ENCODE measurements at places on chromosomes 11 and 22.
A peak's percentile ranks its signal among the peaks of the same experiment; 100 is the strongest.

GRCh38 chr22:23548501-23549197 lies 31.4 kb downstream of the IGLL1 start:
- H3K36me3 ChIP-seq, result no peaks in the 10 kb centered on the region
- no peaks in the 10 kb centered on the region for H3K4me1 ChIP-seq
- no peak overlapping the region for H3K27ac ChIP-seq
- no peak for DNase-seq

DNA sequence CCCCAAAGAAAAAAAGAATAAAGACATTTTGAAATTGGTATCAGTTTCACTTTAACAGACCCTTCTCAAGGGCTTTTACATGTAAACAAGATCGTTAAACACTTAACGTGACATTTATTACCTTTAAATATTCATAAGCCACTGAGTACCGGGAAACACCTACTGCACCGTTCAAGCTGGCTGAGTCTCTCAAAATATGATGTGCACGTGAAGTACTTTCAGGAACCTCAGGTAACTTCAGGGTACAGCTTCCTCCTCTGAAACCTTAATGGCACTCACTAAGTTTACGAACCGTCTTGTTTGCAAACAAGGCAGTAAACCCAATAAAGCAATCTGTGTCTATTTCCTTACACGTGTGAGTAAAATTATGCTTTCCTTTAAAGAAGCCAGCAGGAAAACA lies 105.5 kb upstream of the TENM4 start:
- no peak for DNase-seq
- no peak overlapping the region for H3K27ac ChIP-seq
- peaks cover 2% of the 10 kb centered on the region for H3K4me1 ChIP-seq
- no peaks in the 10 kb centered on the region for H3K36me3 ChIP-seq

GRCh38 chr22:50189849-50190181 lies 4.1 kb downstream of the TRABD start:
- no peak overlapping the region for H3K27ac ChIP-seq
- H3K4me1 ChIP-seq, result peaks cover 4% of the 10 kb centered on the region
- no peak for DNase-seq
- no peaks in the 10 kb centered on the region for H3K27me3 ChIP-seq
- H3K4me3 ChIP-seq, result no peak overlapping the region

DNA sequence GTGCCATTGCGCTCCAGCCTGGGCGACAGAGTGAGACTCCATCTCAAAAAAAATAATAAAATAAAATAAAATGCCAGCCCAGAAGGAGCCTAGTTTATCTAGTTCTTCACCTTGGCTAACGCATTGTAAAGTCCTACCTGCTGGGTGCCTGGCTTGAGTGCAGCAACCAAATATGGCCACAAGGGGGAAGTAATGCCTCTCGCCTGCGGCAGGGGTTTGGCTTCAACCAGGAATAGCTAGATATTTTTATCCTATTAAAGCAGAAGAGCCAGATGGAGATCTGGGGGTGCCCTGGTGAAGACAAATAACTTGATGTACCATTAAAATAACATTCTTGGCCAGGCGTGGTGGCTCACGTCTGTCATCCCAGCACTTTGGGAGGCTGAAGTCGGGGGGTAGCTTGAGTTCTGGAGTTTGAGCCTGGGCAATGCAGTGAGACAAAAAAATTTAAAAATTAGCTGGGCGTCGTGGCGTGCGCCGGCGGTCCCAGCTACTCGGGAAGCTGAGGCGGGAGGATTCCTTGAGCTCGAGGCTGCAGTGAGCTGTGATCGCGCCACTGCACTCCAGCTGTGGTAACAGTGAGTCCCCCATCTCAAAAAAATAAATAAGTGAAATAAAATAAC lies 20.6 kb upstream of the PLEKHB1 start:
- H3K36me3 ChIP-seq, result no peaks in the 10 kb centered on the region
- no peaks in the 10 kb centered on the region for H3K4me1 ChIP-seq
- no peak overlapping the region for H3K4me3 ChIP-seq
- H3K27ac ChIP-seq, result no peak overlapping the region
- peak; percentile 57 for DNase-seq
- peaks cover 2% of the 10 kb centered on the region for H3K27me3 ChIP-seq

DNA sequence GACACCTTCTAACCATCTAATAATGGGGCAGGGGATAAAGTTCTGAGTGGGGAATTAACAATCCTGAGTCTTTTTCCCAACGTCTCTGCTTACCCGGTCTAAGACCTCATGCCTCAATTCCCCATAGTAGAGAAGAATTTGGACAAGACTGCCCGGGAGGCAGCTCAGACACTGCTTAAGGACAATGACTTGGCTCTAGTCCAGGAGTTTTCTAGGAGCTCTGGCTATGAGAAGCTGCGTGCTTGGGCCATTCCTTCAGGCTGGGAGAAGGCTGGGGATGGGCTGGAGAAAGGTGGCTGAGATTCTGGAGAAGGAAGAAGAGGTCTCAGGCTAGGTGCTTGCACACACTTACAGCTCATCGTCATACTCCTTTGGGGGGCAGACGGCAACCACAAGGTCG lies 19.8 kb upstream of the ABCC8 start:
- no peaks in the 10 kb centered on the region for H3K27me3 ChIP-seq
- no peak overlapping the region for H3K27ac ChIP-seq
- H3K4me1 ChIP-seq, result no peaks in the 10 kb centered on the region
- no peak overlapping the region for H3K4me3 ChIP-seq
- H3K36me3 ChIP-seq, result no peaks in the 10 kb centered on the region

- H3K27ac ChIP-seq, result no peak overlapping the region
- H3K4me3 ChIP-seq, result no peak overlapping the region
- DNase-seq, result no peak
- no peaks in the 10 kb centered on the region for H3K4me1 ChIP-seq
- H3K27me3 ChIP-seq, result no peaks in the 10 kb centered on the region
- H3K36me3 ChIP-seq, result no peaks in the 10 kb centered on the region
Observed at GRCh38 chr11:118128721-118129470, 23.7 kb downstream of the SCN4B start.

DNA sequence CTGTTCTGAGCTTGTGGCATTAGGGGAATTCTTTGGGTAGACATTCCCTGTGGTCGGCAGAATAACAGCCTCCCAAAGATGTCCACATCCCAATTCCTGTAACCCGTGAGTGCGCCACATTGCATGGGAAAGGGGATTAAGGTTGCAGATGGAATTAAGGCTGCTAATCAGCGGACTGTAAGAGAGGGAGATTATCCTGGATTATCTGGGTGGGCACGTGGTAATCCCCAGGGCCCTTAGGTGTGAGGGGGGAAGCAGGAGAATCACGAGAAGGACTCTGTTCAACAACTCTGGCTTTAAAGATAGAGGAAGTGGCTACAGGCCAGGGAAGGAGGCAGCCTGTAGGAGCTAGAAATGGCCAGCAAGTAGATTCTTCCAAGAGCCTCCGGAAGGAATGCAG lies 16.0 kb downstream of the CACNG2 start:
- no peak for DNase-seq
- H3K27ac ChIP-seq, result no peak overlapping the region
- no peaks in the 10 kb centered on the region for H3K36me3 ChIP-seq

DNA sequence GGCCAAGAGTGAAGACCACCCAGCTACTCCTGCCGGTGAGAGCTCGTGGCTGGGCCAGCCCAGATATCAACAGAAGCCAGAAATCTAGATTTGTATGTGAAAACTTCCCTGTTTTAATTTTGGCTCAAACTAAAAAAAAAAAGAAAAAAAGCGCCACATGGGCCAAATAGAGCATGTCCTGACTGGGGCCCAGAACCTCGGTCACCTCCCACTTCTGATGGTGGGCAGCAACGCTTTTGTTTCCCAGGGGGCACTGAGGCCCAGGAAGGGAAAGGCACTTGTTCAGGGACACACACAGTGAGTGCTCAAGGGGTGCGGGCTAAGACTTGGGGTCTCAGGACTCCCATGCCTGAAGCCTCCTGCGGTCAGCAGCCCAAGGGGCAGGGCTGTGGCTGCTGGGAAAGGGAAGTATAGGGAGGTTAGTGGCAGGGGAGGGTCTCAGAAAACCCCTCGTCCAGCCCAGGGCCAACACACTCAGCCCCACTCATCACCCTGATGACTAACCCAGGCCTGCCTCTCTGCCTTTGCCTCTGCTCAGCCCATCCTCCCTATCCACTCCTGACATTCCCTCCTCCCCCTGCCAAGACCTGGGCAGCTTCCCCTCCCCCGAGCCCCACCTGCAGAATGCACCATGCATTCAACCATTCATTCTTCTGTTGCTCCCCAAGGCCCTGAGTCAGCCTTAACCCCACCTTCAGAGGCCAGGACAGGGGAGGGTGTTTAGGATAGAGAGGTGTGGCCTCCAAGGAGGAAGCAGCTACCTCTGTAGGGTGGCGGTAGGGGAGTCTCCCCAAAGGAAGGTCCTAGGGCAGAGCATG lies 30.0 kb upstream of the TCF20 start:
- no peak overlapping the region for H3K27ac ChIP-seq
- no peaks in the 10 kb centered on the region for H3K27me3 ChIP-seq
- no peaks in the 10 kb centered on the region for H3K36me3 ChIP-seq
- no peak for DNase-seq
- H3K4me3 ChIP-seq, result no peak overlapping the region

DNA sequence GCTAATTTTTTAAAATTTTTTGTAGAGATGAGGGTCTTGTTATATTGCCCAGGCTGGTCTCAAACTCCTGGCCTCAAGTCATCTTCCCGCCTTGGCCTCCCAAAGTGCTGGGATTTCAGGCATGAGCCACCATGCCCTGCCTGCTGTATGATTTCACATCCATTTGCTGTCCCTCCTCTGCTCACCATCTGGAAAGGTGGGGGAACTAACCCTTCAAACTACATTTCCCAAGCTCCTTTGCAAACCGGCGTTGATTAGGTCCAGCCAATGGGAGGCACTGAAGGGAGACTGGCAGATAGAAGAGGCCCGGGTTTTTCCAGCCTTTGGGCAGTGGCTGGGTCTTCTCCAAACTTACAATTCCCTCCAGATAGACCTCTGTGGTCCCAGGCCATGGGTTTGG lies 19.3 kb downstream of the RFPL1 start:
- H3K36me3 ChIP-seq, result no peaks in the 10 kb centered on the region
- H3K27me3 ChIP-seq, result no peaks in the 10 kb centered on the region
- no peak overlapping the region for H3K4me3 ChIP-seq
- H3K4me1 ChIP-seq, result 0 out of 2 replicates have a peak, but pooled peaks cover 2% of the 10 kb centered on the region

DNA sequence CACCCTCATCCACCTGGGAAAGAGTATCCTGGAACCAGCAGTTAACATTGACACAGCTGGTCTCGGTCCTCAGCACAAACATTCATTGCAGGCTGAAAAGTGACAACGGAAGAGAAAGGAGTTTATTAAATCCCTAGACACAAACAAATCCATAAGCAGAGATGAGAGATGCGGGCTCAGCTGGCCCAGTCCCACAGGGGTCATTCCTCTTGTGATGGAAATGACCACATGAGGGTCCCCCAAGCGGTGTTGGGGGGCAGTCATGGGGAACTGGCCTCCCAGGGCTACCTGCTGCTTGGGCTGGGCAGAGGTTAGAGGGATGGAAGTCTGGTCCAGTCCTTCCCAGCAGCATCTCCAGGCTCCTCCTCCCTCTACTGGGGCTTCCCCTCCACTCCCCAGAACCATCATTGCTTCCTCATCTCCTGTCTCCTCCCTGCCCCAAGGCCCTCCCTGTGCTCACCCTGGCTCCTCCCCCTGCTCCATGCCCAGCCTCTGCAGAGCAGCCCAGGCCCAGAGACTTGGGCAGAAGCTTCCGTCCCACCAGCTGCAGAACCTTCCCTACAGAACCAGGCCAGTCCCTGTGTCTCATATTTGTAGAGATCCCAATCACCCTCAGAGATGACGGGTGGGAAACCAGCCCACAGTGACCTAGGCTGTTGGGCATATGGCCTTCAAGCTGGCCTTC lies 5.4 kb upstream of the IGLL5 start:
- H3K27me3 ChIP-seq, result 0 out of 2 replicates have a peak, but pooled peaks cover 2% of the 10 kb centered on the region
- no peaks in the 10 kb centered on the region for H3K36me3 ChIP-seq
- no peak overlapping the region for H3K4me3 ChIP-seq

DNA sequence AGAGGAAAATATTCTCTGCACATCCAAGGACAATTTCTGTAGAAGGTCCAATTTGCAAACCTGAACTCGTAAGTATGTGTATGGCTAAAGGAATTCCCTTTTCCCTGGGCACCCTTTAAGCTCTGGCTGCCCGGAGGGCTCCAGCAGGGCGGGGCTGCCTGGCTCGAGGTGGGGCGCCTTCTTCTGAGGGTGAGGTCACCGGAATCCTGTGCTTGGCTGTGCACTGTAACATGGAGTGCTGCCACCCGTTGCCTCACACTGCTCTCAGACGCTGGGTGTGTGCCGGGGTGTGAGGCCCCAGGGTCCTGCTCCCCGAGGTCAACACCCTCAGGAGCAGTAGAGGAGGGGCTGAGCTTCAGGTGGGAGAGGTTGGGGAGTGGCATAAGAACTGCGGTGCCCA lies 61.5 kb downstream of the SYN3 start:
- H3K36me3 ChIP-seq, result peaks cover 6% of the 10 kb centered on the region
- DNase-seq, result no peak
- no peak overlapping the region for H3K4me3 ChIP-seq

DNA sequence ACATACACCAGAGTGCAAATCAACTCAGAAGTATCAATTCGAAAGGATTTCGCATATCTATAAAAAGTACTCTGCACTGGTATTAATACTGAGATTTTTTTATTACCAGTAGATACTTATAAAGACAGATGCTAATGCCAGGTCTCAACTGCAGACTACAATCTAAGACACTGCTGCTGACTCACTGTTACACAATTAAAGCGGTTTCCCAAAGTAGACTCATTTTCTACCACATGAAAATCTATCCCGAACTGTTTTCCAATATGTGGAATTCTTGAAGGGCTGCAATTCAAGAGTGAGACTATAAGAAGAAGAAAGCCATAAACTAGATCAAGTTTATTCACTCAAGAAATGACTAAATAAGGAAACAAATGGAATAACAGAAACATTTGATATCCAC lies 57.2 kb upstream of the ARHGAP32 start:
- no peak overlapping the region for H3K4me3 ChIP-seq
- no peak overlapping the region for H3K27ac ChIP-seq
- no peaks in the 10 kb centered on the region for H3K27me3 ChIP-seq
- H3K36me3 ChIP-seq, result no peaks in the 10 kb centered on the region

DNA sequence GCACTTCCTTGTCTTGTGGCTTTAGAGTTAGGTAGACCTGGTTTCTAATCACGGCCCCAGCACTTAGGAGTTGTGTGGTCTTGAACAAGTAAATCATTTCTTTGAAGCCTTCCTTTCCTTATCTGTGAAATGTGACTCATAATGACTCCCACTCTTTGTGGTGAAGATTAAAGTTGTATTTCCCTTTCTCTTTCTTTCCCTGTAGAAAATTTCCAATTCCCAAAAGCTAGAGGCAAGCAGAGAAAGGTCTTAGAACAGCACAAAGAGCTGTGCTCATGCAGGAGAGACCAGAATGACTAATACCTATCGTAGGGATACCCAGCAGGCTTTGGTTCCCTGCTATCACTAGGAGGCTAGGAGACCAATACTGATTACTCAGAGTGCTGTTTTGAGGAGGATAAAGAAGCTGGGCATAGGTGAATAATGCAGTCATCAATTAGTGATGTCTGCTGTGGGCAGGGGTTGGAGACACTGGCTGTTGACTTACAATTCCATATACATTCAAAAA lies 270.7 kb upstream of the SYN3 start:
- 0 out of 2 replicates have a peak, but pooled peaks cover 3% of the 10 kb centered on the region for H3K36me3 ChIP-seq
- no peak for DNase-seq
- H3K4me1 ChIP-seq, result no peaks in the 10 kb centered on the region
- H3K27me3 ChIP-seq, result no peaks in the 10 kb centered on the region
- H3K4me3 ChIP-seq, result no peak overlapping the region
